ENCODE measurements at places on chromosomes 4 and X.

DNA sequence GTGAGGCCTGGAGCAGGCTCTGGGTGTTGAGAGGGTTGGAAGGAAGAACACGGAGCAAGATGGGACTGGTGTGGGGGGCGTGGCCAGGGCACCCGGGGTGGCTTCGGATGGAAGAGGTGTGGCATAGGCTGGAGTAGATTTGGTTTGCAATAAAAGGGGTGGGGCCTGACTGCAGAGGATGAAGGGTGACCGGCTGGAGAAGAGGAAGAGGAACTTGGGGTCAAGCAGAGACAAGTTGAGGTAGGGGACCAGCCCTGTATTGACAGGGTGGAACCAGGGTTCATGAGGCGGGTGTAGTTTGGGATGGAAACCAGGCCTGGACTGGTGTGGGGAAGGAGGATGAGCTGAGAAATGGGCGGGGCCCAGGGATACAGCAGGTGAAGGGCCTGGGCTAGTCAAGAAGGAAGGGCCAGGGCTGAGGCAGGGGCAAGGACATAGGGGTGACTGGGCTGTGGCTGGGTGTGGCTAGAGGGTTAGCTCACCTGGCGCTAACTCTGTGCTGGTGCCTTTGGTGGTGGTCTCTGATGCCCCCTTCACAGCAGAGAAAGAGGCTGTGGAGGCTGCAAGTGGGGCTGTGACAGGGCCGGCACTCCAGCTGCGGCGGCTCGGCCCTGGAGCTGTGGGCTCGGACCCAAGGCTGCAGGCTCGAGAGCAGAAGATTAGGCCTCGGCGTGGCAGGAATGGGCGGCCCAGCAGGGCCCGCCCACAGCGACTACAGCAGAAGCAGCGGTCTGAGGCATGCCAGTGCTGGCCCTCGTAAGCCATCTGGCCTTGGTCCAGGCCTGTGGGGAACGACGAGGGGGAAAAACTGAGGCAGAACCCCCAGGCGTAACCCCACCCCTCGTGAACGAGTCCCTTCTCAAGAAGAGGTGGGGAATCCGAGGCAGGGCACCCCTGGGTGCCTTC is 5.0 kb downstream of the PLP2 start:
- DNase-seq: no peak

GRCh38 chrX:114774691-114775090 is 190.8 kb downstream of the HTR2C start:
- no peak for DNase-seq

GRCh38 chrX:118128724-118129123 is 12.1 kb upstream of the KLHL13 start:
- DNase-seq: no peak

DNA sequence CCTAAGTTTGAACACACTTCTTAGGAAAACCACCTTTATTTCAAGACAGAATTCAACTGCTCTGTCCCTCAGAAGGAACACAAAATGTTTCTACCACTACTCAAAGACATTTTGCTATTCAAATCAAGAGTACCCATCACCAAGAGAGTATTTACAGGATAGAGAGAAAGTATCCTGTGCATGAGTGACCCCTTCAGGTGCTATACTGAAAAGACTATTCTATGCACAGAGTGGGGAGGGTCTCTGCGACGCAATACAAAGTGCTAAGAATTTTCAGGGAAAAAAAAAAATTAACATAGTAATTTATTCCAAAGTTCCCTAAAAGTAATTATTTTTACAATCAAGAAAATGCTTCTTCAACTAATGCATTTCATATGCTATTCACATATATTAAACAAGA is 346.4 kb upstream of the FAM241A start:
- DNase-seq: no peak

DNA sequence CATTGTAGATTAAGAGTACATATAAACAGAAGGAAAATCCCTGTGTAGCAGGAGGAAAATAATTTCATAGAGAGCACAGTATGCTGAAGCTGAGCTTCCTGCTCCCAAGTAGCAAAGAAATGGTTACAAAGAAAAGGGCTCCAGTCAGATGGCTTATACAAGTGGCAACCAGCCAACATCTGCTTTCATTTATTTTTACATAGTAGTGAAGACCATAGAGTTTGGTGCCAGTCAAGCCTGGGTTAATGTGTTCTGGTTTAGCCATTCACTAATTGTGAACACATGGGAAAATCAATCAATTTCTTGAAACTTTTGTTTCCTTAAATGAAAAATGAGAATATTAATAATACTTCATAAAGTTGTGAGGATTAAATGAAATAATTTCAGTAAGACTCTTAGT is 111.3 kb upstream of the ELOVL6 start:
- no peak for DNase-seq

Data from NCI-H748 treated with DMSO at 0.1 percent for 48 hours (cell line).